HCT116 (cell line): ENCODE measurements at places on chromosomes 5 and 9.

- no peak for DNase-seq
Observed at GRCh38 chr5:74670396-74671038, 14.5 kb upstream of the HEXB start.

GRCh38 chr5:21236104-21236503 lies 1248.1 kb upstream of the CDH18 start:
- DNase-seq: no peak

- DNase-seq: no peak
Observed at GRCh38 chr9:93168581-93168980, 15.4 kb upstream of the WNK2 start.

DNA sequence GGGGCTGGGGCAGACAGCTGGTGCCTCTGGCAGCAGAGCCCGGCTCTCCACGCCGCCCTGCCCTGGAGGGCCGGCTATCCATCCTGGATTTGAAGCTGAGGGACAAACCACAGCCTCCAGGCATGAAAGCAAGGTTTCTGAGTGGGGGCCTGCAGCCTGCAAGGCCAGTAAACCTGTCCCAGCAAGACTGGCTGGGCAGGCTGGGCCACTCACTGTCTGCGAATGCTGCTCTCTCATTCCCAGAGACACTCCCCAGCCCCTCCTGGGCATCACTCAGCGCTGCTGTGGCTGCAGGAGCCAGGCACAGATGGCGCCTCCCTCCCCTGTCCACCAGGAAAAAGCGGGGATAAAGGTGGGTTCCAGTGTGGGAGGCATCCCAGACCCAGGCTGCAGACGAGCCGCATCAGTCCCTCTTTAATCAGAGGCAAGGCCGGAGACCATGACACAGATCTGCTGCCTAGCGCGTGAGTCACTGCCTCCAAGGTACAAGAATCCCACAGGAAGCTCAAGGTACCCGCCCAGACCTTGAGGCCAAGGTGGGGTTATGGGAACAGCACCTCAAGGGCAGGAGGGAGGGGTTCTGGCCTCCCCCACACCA lies 118.0 kb downstream of the VAV2 start:
- peak; percentile 73 for DNase-seq

GRCh38 chr9:126514037-126514821 lies 99.5 kb upstream of the LMX1B start:
- DNase-seq: peak; percentile 15

GRCh38 chr9:83920469-83920926 lies 734 bp downstream of the KIF27 start:
- DNase-seq: no peak

DNA sequence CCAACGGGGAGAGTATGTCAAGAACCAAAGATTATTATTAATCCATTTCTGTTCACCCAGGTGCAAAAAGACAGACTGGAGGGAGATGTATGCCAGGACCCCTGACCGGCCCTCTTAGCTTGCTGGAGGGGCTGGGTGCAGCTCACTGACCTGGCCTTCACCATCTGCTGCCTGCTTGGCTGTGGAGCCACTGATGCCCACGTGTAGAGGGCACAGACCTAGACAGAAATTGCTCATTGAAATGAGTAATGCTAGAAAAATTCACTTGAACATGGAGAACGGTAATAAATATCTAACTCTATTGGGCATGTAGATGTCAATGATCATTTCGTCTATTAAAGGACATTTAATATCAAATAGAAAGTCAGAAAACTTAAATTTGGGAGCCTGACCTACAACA lies 58.8 kb upstream of the ERCC6L2 start:
- no peak for DNase-seq

DNA sequence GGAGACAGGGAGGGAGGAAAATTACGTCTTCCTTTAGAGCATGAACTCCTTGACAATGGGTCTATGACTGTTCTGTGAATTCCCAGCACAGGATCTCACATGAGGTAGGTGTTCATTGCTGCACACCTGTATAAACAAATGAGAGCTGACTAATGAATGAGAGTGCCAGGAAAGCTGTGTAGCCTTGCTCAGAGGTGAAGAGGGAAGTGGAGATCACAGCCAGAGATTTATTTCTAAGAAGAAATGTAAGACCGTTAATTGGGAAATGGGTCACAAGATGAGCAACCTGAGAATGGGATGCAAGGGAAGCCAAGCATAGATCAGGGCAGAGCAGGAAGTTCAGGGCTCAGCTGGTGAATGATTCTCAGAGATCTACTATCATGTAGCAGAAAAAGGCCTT lies 295.1 kb downstream of the CDK5RAP2 start:
- DNase-seq: no peak

GRCh38 chr5:61850696-61851095 lies 455.3 kb upstream of the KIF2A start:
- no peak for DNase-seq

- DNase-seq: peak; percentile 67
Observed at GRCh38 chr5:140251527-140251973, 51.4 kb downstream of the PFDN1 start.

DNA sequence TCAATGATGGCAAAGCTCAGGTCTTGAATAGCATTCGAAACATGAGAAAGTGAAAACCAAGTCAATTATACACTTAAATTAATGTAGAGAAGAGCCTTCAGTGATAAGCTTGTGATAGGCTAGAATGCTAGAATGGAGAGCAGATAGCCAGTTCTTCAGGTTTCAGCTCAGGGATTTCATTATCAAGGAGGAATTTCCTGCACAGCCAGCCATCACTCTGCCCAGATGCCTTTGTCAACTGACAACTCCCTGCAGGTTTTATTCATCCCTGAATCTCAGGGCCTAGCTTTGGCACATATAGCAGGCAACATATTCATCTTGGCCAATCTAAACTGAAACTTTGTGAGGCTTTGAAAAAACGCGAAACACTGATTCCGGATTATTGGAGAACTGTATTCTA lies 199.3 kb upstream of the CDH6 start:
- no peak for DNase-seq

GRCh38 chr9:19967888-19968459 lies 179.1 kb upstream of the SLC24A2 start:
- no peak for DNase-seq

GRCh38 chr5:51053361-51053760 lies 329.9 kb upstream of the ISL1 start:
- no peak for DNase-seq

DNA sequence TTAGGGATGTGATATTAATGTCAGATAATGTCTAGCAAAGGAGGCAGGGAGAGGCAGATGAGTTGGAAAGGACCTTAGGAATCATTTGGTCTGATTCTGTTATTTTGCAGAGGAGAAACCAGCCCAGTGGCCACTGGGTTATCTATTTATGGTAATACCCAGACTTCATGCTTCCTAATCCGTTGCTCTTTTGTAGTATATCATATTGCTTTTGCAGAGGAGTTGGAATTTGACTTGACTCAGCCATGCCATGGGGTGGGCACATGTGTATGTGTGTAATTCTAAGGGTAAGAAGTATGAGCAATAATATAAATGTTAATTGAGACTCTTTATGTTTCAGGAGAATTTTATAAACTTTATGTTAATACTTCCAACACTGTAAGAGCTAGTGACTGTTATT lies 7.3 kb downstream of the GPR21 start:
- DNase-seq: no peak

- no peak for DNase-seq
Observed at GRCh38 chr9:92652461-92652860, 17.5 kb downstream of the IPPK start.

GRCh38 chr5:172751761-172752510 lies 19.1 kb downstream of the DUSP1 start:
- DNase-seq: no peak

DNA sequence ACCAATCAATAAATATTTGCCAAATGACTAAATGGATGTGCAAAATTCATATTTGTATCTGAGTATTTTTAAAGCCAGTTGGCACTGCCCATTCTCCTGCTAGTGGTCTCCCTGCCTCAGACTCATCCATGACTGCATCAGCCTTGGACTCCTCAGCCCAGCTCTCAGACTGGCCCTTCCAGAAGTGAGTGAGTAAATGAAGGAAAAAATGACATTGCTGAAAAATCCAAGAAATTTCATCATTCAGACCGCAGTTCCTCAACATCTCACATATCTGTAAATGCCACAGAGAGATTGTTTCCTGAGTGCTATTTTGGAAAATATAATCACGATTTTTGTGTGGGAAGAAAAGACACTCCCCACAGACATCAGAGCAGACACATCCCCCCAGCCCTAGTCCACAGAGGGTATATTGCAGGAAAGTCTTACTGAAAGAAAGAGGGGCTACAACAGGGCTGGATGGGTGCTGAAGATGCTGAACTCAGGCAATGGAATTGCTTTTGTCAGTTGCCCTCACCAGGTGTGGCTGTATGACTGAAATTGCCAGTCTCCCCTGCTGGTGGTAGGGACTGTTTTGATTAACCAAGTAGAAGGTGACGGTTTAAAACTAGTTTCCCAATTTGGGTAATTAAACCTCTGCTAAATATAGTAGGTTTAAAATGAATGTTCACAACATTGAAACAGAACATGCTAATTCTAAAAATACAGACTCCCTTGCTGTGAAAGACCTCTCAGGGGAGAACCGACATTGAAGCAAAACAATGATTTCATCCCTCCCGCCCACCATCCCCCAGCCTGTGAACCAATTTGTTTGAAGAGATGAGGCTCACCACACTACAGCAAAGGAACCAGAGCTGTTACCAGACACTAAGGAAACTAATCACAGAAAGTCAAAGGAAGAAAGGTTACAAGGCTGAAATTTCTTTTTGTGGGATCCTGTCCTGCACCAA lies 158.8 kb downstream of the DEPDC1B start:
- no peak for DNase-seq

DNA sequence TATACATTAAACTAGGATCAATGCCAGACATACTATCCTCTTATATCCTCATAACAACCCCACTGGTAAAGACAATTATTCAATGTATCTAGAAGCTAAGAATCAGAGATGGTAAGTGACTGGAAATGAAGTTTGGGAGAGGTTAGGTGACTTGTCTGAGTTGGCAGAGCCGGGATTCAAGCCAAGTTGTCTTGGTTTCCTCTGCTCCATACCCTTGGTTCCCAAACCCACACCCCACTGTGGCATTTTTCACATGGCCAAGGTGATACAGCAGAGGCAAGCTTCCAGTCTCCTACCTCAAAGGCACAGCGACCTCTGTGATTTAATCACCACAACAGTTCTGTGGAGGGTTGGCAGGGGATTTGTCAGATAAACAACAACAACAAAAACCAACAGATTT lies 34.7 kb upstream of the ADRB2 start:
- DNase-seq: no peak

GRCh38 chr9:115042781-115043509 lies 75.0 kb downstream of the TNC start:
- no peak for DNase-seq

DNA sequence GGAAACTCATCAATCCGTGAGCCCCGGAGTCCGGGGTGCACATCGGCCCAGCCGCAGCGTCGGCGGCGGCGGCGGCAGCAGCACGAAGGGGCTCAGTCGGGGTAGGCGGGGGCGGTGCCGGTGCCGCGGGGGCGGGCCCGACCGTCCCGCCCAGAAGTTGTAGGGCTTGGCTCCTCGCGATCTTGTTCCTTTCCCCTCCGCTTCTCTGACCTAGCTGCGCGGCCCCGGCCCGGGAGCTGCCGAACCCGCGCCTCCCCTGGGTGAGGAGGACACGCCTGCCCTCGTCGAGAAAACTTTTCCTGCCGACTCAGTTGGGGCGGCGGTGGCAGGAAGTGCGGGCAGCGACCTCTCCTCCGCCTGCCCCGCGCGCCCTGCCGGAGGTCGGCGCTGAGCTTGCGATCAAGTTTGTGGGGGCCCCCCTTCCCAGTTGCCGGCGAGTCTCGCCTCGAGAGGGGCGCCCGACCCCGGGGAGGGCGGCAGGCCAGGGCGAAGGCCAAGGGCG lies at the start of gene MAN2A1:
Gene MAN2A1, plus strand, starts transcription at position 188 of the 502 bp plus-strand sequence. CDS start 491 bp downstream, outside the sequence.
- DNase-seq: peak; percentile 22

GRCh38 chr9:133342069-133342406 lies 5.9 kb downstream of the MED22 start:
- DNase-seq: no peak

DNA sequence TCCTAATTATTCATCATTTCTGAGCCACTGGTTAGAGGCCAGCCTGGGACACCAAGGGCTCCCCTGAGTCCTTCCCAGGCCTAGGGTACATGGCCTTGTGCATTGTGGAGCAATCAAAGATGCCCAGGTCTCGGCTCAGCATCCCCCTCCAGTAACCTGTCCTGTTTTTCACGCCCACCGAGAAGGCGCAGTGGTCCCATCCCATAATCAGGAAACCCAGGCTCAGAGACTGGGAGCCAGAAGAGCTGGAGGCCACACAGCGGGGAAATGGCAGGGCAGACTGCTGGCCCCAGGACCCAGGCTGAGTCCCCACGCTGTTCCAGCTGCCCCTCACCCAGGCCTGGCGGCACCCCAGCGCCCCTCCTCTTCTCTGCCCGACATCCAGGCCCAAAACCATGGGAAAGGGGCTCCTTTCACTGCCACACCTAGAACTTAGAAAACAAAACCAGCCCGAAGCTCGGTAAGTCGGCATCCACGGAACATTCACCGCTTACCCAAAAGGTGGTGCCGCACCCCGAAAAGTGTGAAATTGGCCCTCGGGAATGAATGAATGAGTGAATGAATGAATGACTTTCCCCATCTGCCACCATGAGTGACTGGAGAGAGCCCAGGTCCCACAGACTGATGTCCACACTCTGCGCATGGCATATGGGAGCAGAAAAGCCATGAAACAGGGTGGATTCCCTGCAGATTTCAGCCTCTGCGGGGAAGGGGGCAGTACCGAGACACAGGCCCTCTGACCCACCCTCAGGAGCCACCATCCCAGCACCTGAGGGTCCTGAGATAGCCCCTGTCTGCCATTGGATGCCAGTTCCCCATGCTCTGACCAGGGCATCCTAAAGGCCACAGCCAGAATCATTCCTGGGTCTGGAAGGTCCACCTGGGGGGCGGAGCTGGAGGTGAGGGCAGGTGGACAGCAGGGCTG lies 132.5 kb downstream of the OLFM1 start:
- DNase-seq: no peak

- no peak for DNase-seq
Observed at GRCh38 chr5:56128113-56128512, 105.0 kb downstream of the ANKRD55 start.

GRCh38 chr5:126503602-126504104 lies 80.4 kb downstream of the GRAMD2B start:
- no peak for DNase-seq

GRCh38 chr9:69276775-69277174 lies 48.2 kb upstream of the ENTREP1 start:
- no peak for DNase-seq
